ENCODE measurements at places on chromosomes 16 and 17.

DNA sequence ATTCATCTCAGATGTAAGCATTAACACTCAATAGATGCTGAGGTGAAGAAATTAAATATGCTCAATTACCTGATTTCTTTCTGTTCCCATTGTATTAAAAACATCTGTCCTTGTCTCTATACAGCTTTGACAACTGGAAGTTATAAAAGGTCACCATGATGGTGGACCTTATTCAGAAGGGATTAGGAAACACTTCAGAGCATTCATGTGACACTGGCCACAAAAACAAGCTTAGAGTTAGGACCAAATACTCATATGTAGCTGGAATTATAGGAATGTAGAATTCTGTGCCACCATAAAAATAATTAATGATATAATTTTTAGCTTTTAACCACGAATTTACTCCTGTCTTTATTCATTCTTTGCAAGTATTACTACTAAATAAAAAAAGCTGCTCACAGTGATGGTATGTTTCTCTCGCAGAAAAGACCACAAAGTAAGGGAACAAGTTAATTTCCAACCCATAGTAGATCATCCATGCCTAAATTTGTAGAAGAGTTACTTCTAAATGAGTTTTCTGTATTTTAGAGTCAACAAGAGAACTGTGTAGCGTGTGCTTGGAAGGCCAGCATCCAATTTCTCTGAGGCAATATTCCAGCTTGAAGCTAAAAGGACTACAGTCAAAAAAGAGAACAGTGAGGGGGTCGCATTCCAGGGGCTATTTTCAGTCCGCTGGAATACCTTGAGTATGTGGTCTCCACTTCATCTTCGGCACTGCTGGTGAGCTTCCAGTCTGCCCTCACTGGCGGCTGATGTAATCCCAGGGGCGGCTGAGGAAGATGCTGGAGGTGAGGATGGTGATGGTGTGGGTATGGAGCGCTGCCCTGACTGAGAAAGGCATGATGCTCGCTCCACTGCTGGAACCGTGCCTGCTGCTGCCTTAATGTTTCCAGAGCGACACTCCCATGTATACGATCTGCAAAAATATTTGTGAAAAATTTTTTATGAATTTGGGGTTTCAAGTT is 63.7 kb downstream of the CACNG1 start:
- DNase-seq = no peak

GRCh38 chr17:3157218-3157617 is 29.9 kb upstream of the OR1G1 start:
- no peak for DNase-seq

DNA sequence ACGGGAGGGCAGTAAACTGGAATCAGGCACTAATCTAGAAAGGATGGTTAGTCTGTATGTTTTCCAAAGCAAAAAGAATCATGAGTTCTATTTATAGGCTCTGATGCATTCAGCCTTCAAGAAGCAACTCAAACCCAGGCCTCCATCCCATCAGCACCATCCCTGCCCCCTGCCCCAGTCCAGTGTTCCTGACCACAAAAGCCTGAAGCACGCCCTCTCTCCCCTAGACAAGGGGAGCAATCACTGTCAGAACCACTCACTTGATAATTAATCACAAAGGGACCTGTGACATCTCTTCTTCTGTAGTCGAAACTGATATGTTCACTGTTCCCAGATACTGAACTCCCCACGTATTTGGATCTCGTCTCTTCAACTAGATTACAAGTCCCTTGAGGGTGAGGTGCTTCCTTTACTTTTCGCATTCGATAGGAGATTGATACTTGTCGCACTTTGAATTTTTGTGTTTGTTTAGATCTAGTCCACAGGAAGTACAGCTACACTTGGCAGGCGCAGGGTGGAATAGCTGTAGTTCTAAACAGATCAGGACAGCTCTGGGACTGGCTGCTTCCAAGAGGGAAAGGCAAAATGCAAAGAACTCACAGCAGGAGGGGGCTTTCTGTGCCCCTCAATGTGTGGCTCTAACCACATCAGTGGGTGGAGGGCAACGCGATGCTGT is 36.4 kb upstream of the CCDC182 start:
- DNase-seq = no peak

GRCh38 chr16:27107185-27107592 is 40.5 kb downstream of the C16orf82 start:
- no peak for DNase-seq

GRCh38 chr17:36505171-36505570 is 18.7 kb downstream of the ZNHIT3 start:
- DNase-seq = no peak

GRCh38 chr16:78619811-78620210 is 520.4 kb downstream of the WWOX start:
- DNase-seq = no peak

DNA sequence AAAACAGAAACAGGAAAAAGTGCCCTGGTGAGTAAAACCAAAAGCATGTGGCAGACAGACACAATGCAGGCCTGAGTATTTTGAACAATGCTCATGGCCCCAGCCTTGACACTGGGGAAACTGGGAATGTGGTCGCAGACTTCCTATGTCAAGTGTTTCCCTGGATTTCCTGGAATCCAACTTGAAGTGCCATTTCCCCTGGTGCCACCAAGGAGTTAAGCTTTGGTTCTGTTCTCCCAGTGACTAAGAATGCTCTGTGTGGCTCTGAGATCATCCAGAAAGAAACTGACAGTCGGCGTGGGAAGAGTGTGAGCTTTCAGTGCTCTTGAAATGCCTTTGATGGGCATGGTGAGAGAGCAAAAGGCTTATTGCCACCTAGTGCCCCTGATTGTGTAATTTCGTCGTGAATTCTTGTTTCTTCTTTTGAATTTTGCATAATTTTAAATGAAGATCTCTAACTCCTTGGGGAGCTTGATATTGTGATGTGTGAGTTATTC is 96.0 kb downstream of the YPEL2 start:
- DNase-seq = no peak

- DNase-seq = no peak
Measured at GRCh38 chr17:17537311-17538099, 41.3 kb upstream of the RASD1 start.

DNA sequence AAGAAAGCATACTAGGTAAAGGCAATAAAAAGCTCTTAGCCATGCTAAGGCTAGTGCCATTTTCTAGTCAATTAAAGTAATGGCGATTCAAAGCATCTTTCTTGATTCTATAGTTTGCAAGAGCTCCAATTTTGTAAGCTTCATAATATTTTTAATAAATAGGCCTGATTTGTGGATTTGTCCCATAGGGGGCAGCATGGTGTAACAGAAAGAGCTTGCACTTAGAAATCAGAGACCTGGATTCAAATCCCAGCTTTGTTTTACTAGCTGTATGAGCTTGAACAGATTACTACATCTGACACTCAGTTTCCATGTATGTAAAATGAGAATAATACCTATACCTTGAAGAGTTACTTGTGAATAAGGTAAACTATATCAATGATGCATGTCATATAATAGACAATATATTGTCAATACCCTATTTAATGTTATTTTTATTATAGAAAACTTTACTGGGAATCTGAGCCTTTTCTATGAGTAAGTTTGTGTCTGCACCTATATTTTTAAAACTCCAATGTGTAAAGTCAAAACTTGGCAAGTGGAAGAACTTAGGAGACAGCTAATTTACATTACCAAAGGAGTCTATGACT is 93.6 kb upstream of the NOG start:
- no peak for DNase-seq

DNA sequence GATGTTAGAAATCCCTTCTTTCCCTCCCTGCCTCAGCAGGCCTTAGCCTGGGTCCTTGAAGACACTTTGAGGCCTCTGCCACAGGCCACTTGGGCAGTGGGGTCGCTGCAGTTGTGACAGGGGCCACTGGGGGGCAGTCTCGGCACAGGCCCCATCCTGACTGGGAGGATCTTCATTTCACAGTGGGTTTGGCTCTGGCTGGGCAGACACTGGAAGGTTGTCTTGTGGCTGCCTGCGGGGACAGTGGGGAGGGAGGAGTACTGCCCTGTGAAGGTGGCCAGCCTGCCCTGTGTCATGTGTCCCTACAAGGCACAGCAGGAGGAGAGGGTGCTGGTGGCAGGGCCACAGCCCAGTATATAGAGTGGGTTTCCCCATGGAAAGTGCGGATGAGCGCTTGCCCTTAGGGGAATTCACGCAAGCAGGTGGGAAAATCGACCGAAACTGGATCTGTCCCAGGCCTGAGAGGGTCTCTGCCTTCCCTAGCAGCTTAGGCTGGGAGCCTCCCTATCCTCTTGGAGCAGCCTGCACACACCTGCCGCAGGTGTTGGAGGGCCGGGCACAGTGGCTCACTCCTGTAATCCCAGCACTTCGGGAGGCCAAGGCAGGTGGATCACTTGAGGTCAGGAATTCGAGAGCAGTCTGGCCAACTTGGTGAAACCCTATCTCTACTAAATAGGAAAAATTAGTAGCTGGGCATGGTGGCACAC is 28.8 kb downstream of the GINS2 start:
- peak; percentile 41 for DNase-seq

DNA sequence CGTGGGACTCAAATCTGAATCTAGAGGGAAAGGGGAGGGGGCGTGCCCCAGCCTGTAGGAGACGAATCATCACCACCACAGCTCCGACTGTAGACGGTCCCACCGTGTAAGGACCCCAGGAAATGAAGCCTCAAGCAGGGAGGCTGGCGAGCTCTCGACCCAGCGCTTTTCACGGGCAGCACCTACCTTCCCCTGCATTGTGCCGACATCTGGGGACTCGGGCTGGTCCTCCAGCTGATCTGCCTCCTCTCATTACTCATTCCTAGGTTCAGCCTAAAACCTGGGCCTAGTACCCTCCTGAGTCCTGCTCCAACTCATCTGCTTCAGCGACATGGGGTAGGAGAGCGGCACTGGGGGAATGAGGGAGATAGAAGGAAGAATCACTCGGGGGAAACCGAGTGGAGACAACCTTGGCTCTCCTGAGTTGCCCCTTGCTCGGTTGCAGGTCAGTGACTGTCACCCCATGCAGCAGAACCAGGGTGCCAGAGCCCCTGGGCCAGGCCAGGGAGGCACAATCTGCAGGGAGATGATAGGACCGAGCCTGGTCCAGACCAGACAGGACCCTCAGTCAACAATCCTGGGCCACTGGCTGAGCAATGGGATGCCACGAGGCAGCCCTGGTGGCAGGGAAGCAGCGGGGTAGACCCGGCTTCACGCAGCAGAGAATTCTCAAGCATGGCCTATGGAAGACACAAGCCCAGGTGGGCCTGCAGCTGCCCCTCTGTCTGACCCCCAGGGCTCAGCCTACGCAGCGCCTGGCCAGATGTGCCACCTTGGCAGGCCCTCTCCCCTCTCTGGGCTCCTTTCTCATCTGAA is 833 bp upstream of the BCAR1 start:
- no peak for DNase-seq

DNA sequence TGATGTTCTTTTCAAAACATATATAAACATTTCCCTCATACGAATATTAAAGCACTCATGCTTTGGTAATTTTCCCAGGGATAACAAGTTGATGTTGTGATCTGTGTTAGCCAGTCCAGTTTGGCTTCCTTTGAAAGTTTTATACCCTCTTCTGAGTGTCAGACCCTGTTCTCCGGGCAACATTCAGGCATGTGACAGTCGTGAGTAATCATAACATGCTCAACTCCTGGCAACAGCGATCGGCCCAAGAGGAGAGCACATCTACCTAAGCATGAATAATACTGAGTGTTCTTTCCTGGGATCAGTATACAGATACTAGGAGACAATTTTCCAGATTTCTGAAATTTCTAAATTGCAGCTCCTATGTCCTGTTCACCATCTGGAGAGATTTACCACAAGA is 1086.4 kb downstream of the CDH8 start:
- no peak for DNase-seq

GRCh38 chr16:13139661-13140241 is 238.4 kb downstream of the SHISA9 start:
- DNase-seq = no peak

- no peak for DNase-seq
Measured at GRCh38 chr16:57639172-57639887, 10.9 kb downstream of the ADGRG1 start.

DNA sequence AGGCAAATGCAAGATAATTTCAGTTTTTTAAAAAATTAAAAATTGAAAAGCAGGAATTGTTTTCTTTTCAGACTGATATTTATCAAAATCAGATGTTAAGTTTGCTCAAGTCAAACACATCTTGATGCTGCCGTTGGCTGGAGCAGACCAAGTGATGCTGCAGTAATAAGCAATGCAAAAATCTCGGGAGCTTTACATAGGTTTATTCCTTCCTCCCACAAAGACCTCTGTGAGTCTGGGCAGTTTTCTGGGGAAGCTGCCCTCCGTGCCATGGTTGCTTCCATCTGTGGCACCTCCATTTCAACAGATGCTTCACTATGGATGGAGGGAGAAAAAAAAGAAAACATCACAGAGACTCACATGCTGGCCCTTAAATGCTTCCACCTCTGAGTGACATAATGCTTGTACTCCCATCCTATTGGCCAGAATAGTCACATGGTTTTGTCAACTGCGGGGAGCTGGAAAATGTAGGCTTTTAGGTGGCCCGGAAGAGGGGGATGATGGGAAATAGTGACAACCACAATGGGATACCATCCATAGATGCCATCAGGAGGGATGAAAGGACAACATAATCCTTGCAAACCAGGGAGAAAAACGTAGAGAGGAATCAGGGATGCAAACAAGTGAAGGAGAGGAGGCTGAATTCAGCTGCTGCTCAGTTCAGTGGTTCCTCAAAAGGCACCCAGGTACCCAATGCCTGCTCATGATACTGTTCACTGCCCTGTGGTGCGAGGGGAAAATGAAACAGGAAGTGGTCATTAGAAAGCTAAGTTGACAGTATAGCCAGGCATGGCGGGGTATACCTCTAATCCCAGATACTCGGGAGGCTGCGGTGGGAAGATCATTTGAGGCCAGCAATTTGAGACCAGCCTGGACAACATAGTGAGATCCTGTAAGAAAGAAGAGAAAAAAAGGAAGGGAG is 13.5 kb upstream of the ERCC4 start:
- DNase-seq = no peak

DNA sequence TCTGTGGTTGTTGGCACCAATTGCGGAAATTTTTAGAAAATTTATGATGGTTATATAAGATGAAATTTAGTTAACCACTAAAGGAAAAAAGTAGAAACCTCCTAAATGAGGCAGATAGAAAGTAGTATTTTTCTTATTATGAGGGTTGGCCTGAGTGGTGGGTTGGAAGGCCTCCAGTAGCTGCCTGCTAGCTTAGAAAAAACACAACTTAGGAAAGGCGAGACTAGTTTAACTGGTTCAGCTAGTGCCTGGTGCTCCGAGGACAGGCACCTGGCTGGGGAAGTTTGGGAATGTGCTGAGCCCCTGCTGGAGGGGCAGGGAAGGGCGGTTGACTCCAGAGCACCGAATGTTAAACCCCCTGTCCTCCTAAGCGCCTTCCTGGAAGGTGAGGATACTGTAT is 19.9 kb downstream of the LDHD start:
- no peak for DNase-seq

DNA sequence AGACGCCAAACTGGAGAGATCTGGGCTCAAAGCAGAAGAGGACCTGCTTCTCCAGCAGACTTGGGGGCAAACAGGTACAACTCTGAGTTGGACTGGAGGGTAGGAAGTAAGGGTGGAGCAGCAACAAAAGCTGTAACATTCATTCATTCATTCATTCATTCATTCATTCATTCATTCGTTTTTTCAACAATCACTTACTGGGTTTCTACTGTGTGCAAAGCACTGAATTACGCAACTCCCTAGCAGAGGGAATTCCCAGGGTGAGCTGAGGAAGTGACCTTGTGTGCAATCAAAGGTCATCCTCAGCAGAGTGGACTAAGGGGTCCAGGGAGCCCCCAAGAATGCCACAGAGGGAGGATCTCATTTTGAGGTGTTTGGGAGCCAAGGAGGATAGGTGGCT is 231.1 kb upstream of the SDK2 start:
- DNase-seq = no peak

Measured in stimulated activated CD4-positive, alpha-beta T cell treated with anti-CD3 and anti-CD28 coated beads, Interleukin-1b, Interleukin-23, amount 100 ng/mL, for 4 hours (primary cell).